ENCODE measurements at places on chromosomes 3 and 15.

DNA sequence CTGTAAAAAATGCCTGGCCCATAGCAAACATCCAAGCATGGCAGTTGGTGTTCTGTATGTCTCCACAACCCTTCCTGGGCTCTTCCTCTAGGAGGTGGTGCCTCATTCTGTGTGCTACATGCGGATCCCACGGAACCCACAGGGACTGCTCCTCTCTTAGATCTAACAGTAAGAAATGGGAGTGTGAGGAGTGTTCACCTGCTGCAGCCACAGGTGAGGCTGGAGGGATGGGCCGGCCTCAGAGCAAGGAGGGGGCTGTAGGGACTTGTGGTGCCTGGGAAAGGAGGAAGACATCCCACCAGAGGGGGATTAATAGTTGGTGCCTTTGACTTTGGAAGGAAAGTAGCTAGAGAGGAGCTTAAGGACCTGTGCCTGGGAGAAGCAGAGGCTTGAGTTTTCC is 22.2 kb downstream of the SEMA3G start:
- DNase-seq, result no peak

GRCh38 chr15:90402223-90402622 is 14.2 kb downstream of the IQGAP1 start:
- no peak for DNase-seq

DNA sequence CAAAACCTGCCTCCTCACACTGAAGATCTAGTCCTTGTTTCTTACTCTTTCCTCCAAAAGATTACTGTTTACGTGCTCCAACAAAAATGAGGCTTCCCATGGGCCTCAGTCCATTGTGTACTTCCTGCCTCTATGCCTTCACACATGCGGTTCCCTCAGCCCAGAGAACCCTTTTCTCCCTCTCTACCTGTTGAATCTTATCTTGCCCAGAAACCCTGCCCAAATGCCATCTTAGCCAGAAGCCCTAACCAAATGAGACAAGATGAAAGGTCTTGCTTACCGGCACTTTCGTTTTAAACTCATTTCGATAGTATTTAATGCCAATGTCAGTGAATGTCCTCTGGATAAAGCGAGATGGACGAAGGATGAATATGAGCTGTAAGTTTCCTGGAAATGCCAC is 85.5 kb downstream of the B3GNT5 start:
- DNase-seq, result no peak

GRCh38 chr15:68151277-68151676 is 53.9 kb downstream of the CALML4 start:
- no peak for DNase-seq

GRCh38 chr3:155335724-155336354 is 42.4 kb upstream of the STRIT1 start:
- no peak for DNase-seq

DNA sequence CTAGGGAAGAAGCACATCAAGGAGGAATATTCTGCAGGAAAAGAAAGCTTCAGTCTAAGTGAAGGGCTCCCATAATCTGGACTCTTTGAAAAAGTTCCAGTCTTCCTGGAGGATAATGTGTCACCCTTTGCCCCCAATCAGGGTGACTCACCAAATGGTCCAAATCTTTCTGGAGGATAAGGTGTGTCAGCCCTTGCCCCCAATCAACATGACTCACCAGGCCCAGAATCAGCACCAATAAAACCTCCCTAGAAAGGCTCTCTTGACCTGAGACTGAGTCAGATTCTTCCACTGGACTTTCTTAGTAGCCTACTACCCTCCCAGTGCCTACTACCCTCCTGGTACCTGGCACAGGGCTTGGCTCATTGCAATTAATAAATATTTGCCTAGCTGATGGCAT is 9.5 kb upstream of the ARL14 start:
- DNase-seq, result no peak

GRCh38 chr3:142889212-142890014 is 530 bp upstream of the PCOLCE2 start:
- DNase-seq, result no peak

- DNase-seq, result no peak
These were observed 24.6 kb downstream of the TNK2 start for GRCh38 chr3:195883801-195884200.

GRCh38 chr3:28718074-28718849 is 369.6 kb upstream of the AZI2 start:
- DNase-seq, result no peak

DNA sequence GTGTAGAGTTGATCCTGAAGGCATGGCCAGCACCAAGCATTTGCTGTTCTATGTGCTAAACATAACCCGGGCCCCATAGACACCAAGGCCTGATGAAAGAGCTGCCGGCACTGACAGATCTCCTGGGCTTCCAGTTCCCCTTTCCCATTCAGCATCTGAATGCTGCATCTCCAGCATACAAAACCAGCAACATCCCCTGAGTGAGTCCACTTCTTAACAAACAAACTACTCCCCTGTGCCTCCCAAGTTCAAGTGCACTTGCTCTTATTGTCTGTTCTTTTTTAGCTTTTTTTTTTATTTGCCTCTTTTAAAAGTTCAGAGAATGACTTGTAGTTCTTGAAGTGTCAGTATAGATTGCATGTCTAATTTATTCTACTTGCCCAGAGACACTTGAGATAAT is 156.0 kb downstream of the EDEM1 start:
- DNase-seq, result no peak

GRCh38 chr3:1348547-1348946 is 255.7 kb downstream of the CNTN6 start:
- no peak for DNase-seq
